Vagina (tissue), 2 donors: ENCODE measurements at places on chromosomes 4 and X.

DNA sequence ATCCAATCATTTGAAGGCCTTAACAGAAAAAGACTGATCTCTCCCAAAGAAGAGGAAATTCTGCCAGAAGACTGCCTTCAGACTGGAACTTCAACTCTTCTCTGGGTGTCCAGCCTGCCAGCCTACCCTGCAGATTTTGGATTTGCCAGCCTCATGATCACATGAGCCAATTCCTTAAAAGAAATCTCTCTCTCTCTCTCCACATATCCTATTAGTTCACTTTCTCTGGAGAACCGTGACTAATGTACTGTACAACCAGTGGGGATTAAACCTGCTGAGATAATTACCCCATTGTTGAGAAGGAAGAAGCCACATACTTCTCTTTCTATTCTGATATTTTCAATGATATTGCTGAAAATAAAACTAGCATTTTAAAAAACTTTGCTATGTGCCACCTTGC, 711.3 kb upstream of the AMOT start:
- no peak for DNase-seq

- DNase-seq, result no peak
Measured at GRCh38 chr4:2823301-2823670, 20.4 kb upstream of the ADD1 start.

DNA sequence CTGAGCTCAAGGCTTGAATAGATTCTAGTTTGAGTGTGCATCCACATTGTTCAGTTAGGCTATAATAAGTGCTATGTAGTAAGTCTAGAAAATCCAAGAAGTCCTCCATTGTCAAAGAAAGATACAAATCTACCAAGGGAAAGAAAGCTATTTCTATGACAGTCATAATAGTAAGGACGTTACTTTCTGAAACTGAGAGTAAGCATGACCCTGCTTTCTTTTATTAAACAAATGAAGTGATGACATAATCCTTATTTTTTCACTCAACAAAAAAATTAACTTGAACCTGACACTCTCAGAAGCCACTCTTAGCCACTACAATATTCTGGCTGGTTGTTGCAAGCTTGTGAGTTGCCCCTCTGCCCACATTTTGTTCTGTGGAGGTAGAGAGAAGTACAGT, 33.8 kb upstream of the AMELX start:
- no peak for DNase-seq

- no peak for DNase-seq
Measured at GRCh38 chr4:86400216-86400615, 40.4 kb upstream of the MAPK10 start.

GRCh38 chr4:181312066-181312465, 931.1 kb upstream of the TENM3 start:
- DNase-seq, result no peak
